Activated CD4-positive, alpha-beta T cell treated with anti-CD3 and anti-CD28 coated beads for 4 hours (primary cell): ENCODE measurements at places on chromosomes 7 and 10.

DNA sequence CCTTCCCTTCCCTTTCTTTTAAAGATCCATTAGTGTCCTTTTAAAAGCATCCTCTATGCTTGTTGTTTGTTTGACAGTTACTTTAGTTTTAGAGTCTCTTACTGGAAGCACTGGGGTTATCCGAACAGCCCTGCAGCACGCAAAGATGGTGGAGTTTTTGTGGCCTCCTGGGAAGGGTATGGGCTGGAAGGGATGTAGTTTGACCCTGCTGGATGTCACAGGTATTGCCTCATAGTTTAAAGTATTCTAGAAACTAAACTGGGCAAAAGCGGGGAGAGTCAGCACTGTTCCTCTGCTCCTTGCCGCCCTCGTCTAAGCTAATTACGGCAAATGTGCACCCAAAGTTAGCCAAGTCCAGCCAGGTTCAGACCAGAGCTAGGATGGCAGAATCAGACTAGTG is 35.8 kb upstream of the GNAI1 start:
- DNase-seq, result no peak

GRCh38 chr10:69332278-69333010 is 54.1 kb downstream of the HK1 start:
- DNase-seq, result no peak

DNA sequence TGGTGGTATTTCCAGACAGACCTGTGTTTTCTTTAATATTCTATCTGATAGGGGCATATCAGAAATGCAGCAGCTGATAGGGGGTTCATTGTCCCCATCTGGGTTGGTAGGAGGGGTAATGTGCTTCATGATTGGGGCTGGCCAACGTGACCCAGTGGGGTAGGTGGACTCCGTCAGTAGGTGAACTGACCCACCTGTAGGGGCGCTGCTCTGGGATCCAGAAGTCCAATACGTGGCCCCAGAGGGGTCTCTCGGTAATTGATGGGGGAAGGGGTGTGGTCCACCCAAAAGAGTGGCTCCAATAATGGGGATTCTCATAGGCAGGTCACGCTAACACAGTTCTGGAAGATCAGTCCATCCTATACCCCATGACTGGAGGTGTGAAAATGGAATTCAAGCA is 112.0 kb downstream of the PRLHR start:
- no peak for DNase-seq

- DNase-seq, result no peak
These were observed 34.4 kb upstream of the CAV2 start for GRCh38 chr7:116465125-116465524.

GRCh38 chr10:64773357-64773756 is 1252.2 kb downstream of the REEP3 start:
- DNase-seq, result no peak

DNA sequence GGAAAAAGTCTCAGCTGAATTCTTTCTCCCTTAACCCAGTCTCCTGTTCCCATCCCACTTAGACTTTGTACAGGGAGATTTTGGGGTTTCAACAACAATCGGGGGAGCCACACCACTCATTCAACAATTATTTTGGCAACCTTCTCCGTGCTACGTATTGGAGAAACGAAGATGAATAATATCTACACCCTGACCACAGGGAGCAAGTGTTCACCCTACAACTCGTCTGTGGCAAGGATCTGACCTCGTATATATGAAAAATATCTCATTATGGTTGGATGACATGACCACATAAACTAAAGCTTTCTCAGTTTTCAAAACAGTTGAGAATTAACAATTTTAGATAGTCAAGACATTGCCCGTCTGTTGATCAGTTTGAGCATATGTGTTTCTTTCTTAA is 302.1 kb downstream of the CACNA2D1 start:
- no peak for DNase-seq

DNA sequence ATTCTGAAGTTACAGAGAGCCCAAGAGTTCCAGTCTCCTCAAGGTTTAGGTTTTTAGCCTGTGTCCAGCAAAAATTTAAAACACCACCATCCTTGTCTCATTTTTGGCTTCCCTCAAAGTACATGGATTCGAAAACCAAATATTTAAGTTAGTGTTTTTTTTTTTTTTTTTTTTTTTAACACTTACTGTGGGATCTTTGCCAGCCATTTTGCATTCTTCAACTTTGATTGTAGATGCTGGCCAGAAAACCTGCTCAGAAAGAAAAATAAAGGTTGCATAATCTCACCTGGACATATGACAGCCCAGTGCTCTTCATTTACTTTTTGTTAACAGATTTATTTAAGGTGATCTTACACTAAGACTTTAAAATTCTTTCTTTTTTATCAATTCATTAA is 91.6 kb downstream of the SEMA3C start:
- no peak for DNase-seq

- no peak for DNase-seq
These were observed 11.1 kb downstream of the H2BK1 start for GRCh38 chr7:151198945-151199848.

DNA sequence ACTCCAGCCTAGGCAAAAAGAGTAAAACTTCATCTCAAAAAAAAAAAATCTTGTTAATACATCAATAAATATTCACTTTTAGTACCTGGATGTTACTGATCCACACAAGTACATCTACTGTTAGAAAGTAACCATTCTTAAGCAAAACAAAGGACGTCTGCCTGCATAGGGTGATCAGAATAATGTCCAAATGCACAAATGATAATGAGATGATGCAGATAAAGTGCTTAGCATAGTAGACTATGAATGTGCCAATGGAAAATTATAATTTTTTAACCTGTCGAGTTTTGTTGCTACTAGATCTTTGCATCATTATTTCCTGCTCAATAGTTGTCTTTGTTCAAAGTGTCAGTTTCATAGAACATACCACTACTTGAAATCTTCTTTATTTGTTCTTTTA is 109.6 kb upstream of the IMMP2L start:
- no peak for DNase-seq

GRCh38 chr7:98200364-98200763 is 10.9 kb upstream of the BHLHA15 start:
- no peak for DNase-seq

DNA sequence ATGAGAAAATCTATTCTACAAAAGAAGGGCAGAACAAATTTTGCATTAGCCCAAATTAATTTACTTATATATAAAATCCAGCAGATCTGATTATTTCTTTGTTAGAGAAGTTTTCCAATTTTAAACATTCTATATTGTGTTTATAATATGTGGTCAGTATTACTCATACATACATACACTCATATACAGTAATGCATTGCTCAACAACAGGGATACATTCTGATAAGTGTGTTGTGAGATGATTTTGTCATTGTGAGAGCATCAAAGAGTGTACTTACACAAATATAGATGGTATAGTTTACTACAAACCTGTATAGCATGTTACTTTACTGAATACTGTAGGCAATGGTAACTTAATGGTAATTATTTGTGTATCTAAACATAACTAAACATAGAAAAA is 239.6 kb upstream of the ETV1 start:
- DNase-seq, result no peak

DNA sequence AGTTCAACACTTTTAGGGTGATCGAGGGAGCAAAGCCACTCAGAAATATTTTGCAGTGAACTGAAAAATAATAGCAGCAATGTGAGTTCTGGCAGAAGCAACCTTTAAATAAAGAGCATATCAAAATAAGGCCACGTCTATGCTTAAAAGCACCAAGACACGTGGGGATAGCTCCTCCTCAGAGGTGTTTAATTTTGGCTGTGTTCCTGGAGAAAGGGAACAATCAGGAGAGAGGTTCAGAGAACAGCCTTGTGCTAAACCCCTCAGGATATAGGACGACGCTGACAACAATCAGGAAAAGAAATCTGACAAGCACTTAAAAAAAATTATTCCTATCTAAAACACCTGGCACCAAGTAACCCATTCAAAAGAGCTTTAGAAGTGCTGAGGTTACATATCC is 471.9 kb upstream of the CELF2 start:
- no peak for DNase-seq

GRCh38 chr10:74728225-74728624 is 98.2 kb upstream of the KAT6B start:
- DNase-seq, result no peak

GRCh38 chr10:69904533-69904932 is 102.8 kb downstream of the COL13A1 start:
- no peak for DNase-seq

DNA sequence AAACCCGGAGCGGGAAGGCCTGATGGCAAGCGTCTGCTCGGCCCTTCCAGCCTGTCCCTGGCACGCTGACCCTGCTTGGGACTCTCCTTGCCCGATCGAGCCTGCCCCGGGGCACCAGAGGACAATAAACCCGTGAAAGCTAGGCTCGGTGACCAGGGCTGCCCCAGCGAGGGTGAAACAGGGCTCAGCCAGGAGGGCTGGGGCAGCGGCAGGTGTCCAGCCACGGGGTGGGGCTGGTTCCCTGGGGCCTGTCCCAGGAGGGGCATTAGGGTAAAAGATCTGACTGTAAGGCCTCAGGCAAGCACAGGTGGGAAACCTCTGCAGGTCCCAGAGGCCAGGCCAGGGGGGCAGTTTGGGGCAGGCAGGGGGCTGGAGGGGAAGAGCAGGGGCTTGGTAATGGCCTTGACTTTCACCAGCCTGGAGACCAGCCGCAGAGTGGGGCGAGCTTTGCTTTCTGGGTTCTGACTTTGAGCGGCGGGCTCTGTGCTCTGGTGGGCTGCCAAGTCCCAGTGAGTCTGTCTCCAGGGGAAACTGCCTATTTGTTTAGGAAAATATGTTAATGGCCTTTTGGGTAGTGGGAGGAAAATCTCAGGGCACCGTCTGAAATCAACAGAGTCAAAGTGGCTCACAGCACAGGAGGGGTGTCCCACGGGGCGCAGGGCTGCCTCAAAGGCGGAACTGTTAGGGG is 68.2 kb upstream of the INPP5A start:
- no peak for DNase-seq

DNA sequence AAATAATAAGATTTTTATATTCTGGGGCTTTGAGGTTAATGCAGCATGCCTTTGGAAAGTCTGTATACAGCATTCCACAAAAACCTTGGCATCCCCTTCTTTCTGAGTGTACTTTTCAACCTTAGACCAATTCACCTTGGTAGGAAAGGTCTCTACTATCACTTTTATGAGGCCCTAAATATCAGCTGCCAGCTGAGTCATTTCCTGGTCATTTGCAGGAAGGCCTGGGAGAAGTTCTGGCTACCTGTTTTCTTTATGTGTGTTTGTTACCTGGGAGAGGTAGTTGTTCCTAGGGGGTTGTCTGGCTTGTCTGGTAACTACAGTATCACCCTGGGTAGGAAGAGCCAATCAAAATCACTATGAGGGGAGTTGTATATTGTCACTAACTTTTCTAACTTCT is 4.1 kb downstream of the SPAM1 start:
- DNase-seq, result no peak

- DNase-seq, result no peak
These were observed 179.2 kb upstream of the MBL2 start for GRCh38 chr10:52951824-52952223.

GRCh38 chr10:132571650-132572544 is 34.3 kb downstream of the INPP5A start:
- DNase-seq, result peak; percentile 51

GRCh38 chr10:126598009-126598408 is 72.5 kb downstream of the C10orf90 start:
- no peak for DNase-seq

- no peak for DNase-seq
These were observed 57.6 kb downstream of the LRGUK start for GRCh38 chr7:134184767-134185166.

- no peak for DNase-seq
These were observed 86.1 kb upstream of the IGFBP3 start for GRCh38 chr7:46007194-46007593.
